ENCODE measurements at places on chromosomes 16 and 17.

GRCh38 chr16:48378836-48379235 is 6.4 kb downstream of the SIAH1 start:
- no peak for DNase-seq

GRCh38 chr16:4982056-4982867 is 24.1 kb downstream of the SEC14L5 start:
- DNase-seq, result no peak

GRCh38 chr17:32265192-32265923 is at the start of gene RHBDL3:
TSS of gene RHBDL3 (plus strand) at chr17:32265832. CDS start at chr17:32266190, 358 bp downstream.
- DNase-seq, result no peak

GRCh38 chr16:69302301-69302700 is 8.8 kb upstream of the VPS4A start:
- no peak for DNase-seq

DNA sequence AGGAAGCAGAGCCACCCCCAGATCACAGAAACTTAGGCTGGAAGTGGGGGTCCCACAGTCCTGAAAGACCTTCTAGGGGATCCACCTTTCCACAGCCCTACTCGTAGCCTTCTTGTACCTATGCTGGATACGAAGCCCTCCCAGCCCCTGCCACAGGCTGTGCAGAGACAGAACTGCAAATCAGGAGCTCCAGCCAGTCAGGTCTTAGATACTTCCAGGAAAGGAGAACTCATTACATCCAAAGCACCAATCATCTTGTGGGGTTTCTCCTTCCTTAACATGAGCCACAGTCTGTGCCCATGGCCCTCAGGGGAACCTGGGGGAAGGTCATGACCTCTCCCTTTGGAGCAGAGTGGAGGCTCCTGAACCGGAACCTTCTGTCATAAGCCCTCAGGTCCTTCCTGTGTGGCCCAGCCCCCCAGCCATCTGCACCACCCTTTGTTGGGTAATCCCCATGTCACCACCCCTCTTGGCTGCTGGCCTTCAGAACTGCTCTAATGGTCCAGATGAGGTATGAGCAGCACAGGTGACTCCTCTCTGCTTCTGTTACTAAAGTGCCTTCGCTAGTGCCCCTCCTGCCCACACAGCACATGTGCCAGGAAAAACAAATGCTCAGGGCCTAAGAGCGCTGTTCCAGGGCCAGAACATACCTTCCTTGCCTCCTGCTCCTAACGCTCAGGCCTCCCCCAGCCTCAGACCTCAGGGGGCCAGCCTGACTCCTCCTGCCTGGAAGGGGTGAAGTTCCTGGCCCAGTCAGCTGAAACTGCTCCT is 14.6 kb downstream of the SRCIN1 start:
- peak; percentile 9 for DNase-seq

- DNase-seq, result no peak
Measured at GRCh38 chr17:69552986-69553667, 138.6 kb downstream of the MAP2K6 start.

DNA sequence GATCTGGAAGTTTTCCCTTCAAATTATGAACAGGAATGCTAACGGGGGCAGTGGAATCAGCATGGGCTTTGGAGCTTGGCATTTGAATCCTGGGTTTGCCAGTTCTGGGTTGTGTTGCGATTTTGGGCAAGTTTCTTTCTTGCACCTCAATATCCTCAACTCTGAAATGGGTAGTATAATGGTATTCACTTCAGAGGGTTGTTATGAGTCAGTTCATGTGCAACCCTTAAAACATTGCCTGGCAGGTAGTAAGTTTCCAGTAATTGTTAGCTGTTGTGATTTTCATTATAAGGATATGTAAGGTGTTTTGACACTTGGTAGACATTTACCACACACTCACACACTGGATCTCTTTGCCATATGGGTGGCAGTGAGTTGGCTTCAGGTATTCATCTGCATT is 33.4 kb downstream of the SNX29 start:
- no peak for DNase-seq
